ENCODE measurements at places on chromosomes 11 and 22.

DNA sequence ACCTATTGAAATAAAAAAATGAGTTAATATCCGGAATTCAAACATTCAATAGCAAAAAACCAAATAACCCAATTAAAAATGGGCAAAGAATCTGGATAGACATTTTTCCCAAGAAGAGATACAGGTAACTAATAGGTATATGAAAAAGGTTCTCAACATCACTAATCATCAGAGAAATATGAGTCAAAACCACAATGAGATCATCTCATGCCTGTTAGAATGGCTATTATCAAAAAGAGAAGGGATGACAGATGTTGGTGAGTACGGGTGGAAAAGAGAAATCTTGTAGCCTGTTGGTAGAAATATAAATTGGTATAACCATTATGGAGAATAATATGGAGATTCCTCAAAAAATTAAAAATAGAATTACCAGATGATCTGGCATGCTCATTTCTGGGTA lies 26.9 kb upstream of the OR6M1 start:
- DNase-seq: no peak

- DNase-seq: no peak
Measured at GRCh38 chr11:120267319-120267718, 27.4 kb downstream of the POU2F3 start.

GRCh38 chr22:40289991-40290459 lies 56.3 kb upstream of the ADSL start:
- no peak for DNase-seq

- DNase-seq: no peak
Measured at GRCh38 chr11:75320046-75320618, 31.3 kb downstream of the ARRB1 start.

GRCh38 chr22:37765953-37766576 lies 41.7 kb upstream of the GCAT start:
- no peak for DNase-seq

All from left ventricle myocardium inferior (tissue), 1 donor.